ENCODE measurements at places on chromosomes 2 and 18. TPM values are rescaled to one million over a fixed set of nuclear protein-coding genes. Genes with fewer than 3 reads are reported as not detected.

- no peak for DNase-seq
Observed at GRCh38 chr2:27184115-27184514, 27.7 kb upstream of the ATRAID start.

MARCO gene
- total RNA-seq: 0.26 TPM

DNA sequence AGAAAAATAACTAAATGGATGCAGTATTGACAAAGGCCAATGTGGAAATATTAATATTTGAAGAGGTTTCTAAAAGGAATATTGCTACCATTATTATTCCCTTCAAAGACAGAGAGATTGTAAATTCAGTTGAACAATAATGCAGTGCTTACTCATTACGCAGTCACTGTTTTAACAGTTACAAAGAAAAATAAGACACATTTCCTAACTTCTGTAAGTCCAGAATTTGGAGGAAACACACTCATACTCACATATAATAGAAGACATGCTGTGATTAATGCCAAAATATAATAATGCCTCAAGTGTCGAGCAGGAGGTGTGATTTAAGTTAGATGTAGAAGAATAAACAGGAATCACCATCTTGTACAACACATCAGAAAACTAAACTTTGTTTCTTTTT lies 389.2 kb downstream of the FBXO15 start:
- no peak for DNase-seq

- DNase-seq: peak; percentile 7
Observed at GRCh38 chr2:128639693-128640092, 321.0 kb upstream of the HS6ST1 start.

- no peak for DNase-seq
Observed at GRCh38 chr2:36700311-36700710, 3.8 kb downstream of the VIT start.

GRCh38 chr2:195318440-195319111 lies 338.4 kb upstream of the SLC39A10 start:
- DNase-seq: no peak

FEV gene
- not detected for total RNA-seq

DNA sequence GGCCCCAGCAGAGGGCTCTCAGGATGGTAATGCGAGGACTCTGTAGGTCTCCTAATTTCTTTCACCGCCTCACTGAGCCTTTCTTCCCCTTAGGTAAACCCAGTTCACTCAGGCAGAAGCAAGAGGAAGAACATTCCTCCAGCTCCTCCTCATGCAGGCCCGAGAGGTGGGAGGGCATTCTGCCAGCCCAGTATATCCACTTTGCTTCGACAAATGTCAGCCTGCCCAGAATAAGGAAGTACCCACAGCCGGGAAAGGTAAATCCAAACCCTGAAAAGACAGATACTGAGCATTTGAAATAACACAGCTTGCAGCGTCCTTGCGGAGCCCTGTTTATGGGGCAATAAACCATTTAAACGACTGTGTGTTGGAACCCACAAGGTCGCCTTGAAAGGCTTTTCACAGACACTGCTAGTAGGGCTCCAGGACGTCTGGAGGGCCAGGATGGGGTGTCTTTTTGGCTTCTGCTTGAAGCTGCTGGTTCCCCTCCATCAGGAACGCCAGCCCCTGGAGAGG lies 63.0 kb upstream of the STPG4 start:
- no peak for DNase-seq

GALNT3 gene
- total RNA-seq: 5.0 TPM

- no peak for DNase-seq
Observed at GRCh38 chr2:26644188-26644835, 3.1 kb upstream of the CIB4 start.

DNA sequence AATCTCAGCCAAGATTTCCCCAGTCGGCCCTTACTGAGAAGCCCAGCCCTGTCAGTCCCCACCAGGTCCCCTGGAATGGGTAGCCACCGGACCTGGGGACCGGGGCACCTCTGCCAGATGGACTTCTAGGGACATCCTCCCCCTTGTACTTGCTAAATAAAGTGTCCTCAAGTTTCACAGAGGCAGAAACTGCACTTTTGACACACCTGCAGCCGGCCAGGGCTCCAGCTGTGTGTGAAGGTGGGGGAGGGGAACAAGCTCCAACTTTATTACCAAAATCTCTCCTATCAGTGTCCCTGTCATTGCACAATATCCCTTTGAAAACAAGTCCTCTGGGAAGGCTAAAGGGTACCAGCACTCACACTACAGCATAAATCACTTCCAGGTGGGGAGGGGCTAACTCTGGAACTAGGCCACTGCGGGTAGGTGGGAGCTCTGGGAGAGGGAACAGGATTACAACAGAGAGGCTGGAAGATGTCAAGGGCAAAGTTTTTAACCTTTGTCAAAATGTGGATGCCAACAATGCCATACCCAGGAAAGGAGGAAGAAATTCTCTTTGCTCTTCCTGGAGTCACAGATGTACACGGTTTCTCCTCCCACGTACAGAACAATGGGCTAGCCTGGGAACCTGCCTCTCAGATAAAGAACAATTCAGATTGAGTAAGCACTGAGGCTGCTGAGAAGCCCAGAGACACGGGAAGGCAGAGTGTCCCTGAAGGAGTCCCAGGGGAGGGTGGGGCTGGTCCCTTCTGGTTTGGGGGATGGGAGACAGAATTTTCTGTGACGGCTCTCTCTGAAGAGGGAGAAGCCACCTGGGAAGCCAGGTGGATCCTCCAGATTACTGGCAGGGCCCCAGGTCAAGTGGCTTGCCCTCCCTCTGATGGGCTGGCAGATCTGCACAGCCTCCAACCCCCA lies 11.0 kb downstream of the SDC1 start:
- no peak for DNase-seq

DNA sequence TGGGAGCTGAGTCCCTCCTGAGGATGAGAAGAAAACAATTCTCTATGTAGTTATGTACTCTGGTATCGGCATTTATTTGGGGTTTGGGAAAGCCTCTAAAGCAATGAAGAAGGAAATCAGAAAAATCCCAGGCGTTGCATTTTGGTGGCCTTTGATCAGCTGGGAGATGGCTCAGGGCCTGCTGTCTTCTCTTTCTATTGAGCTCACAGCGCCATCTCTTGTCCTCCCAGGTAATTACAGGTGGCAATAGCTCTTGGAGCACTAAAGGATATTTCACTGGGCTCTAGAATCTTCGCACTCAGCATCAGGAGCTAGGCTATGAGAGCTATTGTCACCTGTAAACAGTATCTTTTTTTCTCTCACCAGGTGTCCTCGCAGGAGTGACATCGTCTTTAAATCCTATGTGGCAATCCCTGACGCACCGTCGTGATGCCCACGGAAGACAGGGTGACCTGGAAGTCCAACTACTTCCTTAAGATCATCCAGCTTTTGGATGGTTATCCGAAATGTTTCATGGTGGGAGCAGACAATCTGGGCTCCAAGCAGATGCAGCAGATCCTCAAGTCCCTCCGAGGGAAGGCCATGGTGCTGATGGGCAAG lies 76.1 kb upstream of the PMAIP1 start:
- DNase-seq: no peak

LCT gene
- total RNA-seq: 0.14 TPM

DNA sequence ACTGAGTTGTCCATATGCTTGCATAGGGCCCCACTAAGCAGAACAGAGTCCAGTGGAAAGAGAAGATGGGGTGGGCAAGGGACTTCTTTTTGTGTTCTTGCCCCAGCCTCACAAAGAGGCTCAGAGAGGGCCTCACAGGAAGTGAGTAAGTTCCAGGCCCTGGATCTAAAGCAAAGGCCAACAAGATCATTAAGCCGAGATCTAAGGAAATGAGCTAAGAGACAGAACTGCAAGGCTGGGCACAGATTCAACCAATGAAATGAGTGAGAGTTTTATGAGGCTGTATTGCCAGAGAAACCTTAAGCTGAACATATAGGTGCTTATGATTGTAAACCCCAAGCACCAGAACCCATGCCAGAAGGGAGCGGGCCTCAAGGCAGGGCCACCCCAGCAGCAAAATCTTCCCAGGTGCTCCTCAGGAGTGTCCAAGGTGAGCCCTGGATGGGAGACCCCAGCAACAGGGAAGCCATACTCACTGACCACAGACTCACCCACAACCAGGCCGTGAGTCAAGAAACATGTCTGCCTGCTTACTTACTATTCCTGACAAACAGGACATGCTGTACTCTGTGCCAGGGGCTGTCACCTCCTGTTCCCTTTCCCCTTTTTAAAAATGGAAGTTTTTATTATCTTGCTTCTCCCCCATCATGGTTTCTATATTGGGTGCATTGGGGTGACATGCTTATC lies 40.2 kb downstream of the SLC14A1 start:
- no peak for DNase-seq
